ENCODE measurements at places on chromosomes 7 and 10.

DNA sequence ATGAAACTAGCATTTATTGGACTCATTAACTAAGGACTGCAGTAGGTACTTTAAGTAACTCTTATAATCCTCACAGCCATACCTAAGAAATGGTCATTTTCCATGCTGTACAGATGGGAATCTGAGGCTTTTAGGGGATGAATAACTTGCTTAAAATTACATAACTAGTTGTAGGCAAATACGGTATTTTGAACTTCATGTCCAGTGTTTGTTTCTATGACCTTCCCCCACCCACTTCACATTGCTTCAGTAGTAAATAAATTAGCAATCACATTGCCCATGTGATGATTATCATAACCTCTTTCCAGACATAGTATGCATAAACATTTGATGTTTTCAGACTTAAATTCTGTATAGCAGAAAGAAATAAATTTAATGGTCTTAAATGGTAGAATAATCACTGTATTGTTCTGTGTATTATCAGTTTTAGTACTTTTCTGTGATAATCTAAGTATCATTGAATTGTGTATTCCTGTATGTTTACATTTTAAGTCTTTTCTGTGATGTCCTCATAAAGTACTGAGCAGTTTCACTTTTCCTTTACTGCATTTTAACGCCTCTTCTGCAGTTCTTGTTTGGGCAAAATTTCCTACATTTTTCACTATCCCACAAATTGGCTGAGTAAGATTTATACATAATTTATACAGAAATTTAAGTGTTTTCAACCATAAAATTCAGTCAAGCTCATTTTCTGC, 48.3 kb downstream of the ANKIB1 start:
- no peak for DNase-seq

DNA sequence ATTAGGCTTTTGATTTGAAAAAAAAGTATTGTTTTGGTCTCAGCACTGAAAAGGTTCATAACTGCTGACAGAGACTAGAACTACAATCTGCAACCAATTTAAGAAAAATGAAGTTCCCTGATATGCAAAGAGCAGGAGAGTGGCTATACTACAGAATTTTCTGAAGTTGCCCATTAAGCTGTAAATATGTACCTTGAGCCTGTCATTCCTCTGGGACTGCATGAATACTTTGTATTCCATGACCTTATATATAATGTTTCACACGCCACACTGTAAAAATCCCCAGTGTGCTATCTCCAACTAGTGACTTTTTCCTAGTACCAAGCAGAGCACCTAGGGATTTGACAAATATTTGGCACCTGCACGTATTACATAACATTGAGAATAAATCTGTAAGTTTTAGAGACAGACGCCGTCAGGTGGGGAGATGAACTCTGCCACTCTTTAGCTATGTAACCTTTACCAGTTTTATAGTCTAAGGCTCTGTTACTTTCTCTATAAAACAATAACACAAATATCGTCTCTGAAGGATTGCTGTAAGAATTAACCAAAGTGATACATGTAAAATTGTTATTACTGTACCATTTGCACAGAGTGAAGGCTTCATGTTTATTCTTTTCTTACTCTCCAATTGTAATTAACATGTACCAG, 235.4 kb downstream of the MAGI2 start:
- no peak for DNase-seq

GRCh38 chr7:30524545-30524944, 19.9 kb upstream of the GGCT start:
- no peak for DNase-seq

- DNase-seq = no peak
These were observed 16.0 kb downstream of the FZD1 start for GRCh38 chr7:91280185-91280584.

- DNase-seq = no peak
These were observed 28.6 kb downstream of the SLC35B4 start for GRCh38 chr7:134287916-134288659.

DNA sequence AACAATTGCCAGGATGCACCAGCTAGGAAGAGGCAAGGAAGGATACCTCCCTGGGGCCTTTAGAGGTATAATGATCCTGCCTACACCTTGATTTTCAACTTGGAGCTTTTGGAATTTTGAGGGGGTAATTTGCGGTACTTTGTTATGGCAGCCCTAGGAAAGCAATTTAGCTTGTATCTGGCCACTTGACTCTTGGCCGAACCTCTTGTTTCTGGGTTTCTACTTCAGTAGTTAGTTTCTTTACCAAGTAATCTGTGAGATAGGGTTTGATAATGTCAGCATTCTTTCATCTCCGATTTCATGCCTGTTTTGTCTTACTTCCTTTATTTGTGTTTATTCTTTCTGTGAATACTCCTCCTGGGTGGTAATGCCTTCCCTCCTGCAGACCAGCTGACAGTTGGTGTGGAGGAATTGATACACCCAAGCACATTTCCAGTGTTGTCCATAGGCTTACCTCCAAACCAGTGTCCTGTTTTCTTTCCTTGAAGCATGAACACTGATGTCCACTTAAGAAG, 163.7 kb downstream of the SND1 start:
- no peak for DNase-seq

- no peak for DNase-seq
These were observed 153.5 kb downstream of the DIP2C start for GRCh38 chr10:535952-536351.

DNA sequence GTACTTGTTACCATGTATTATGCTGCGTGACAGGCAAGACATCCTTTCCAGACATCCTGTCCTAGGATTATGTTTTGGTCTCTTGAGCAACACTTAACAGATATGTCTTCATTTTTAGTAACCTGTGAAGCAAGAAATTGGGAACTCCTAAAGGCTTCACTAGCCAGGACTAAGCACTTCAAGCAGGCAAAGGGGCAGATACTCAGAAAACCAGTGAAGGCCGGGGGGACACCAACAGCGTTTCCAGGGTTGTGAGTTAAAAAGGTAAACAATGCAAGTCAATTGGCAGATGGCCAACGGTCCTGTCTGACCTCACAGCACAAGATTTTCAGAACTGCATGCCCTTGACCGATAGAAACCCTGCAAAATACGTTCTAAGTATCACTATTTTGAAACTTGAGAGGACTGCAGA, 77.6 kb upstream of the SFMBT2 start:
- no peak for DNase-seq

DNA sequence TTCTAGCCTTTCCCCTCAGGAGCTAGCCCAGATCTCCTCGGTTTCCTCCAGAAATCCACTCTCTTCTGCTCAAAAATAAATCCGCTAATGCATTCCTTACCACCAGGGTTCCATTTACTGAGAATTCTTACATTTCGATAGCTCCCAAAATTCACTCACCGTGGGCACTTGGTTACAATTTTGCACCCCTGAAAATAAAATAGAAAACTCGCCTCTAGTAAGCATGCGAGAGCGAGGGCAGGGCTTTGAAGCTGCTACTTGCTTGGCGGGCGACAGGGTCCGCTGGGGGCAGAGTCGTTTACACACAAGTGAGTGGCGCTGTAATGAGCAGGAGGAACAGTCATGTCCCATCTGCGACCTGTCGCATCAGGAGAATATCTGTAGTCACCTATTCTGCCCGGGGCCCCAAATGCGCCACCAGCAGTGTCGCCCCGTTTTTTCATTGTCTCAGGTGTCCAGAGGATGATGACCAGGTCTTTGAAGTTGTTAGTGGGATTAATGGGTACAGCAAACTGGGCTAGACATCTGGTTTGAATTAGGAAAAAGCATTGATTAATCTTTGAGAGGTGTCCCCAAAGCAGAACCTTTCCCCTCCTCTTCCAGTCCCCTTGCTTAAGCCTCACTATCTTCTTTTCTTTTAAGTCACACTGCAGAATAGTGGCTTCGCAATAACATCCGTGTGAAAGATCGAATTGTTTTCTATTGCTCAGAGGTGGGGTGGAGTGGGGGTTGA, 1.2 kb upstream of the MEOX2 start:
- no peak for DNase-seq

DNA sequence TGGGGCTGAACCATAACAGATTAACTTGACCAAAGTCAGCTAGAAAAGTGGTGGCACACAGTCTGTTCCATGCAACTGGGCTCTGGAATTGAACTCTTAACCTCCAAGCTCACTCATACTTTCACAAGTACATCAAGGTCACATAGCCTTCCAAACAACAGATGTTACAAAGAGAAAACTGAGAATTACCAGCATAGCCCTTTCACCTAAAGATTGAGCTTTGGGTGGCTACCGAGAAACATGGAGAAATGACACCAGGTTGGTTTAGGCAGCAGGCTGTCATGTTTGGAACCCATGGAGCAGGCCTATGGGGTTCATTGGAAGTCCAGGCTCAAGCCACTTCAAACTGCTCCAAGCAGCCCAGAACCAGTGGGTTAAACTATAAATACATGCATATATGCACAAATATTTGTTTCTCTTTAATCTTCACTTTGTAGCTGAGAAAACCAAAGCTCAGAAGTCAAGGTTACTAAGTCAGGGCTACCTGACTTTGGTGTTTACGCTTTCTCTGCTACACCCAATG, 59.1 kb downstream of the MALSU1 start:
- no peak for DNase-seq

- DNase-seq = no peak
These were observed 71.6 kb upstream of the C1GALT1 start for GRCh38 chr7:7110706-7111105.

- no peak for DNase-seq
These were observed 43.0 kb downstream of the TMEM130 start for GRCh38 chr7:98826811-98827231.

GRCh38 chr10:6119423-6119822, 30.6 kb downstream of the RBM17 start:
- no peak for DNase-seq

DNA sequence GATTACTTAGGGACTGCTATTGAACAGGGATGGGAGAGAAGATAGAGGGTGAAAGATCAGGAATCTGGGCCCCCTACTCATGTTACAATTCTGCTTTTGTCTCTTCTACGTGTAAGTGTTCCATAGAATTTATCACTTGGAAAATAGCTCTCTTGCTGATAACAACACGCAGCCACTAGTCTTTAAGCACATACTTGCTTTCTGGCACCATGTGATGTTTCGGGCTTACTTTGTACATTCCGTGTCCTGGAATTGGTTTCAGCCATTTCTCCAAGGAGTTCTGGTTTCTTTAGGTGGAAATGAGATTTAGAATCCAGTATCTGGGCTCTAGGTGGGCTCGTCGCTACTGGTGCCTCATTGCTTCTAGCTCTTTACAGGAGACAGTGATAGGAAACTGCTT, 59.7 kb downstream of the TFAM start:
- DNase-seq = no peak

GRCh38 chr10:126255313-126255712, 133.0 kb downstream of the ADAM12 start:
- DNase-seq = no peak

GRCh38 chr7:70285854-70286253, 687.6 kb downstream of the AUTS2 start:
- no peak for DNase-seq

DNA sequence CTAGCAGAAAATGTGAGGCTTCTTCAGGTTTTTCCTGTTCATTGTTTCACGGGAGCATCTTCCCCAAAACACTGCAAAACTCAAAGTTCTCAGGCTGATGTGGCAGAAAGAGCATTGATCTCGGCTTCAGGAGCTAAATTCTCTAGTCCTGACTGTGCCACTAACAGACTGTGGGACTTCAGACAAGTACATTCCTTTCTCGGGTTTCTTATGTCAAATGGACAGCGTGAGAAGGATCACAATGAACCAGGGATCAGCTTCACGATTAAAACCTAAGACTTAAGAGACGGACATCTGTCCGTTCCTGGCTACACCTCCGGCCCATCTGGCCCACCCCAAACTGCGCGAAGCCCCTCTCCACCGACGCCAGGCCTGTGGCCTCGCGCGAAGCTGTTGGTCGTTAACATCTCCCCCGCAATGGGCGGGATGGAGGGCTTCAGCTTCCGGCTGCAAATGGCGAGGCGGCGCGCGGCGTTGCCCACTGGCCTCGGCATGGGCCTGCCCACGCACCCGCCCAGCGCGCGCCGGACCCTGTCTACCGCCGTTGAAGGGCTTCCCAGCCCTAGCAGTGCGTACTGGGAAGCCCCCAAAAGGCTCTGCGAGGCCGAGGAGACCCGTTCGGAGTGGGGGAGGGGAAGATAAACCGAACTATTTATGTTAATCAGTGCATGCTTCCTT, 549 bp upstream of the DDX50 start:
- no peak for DNase-seq

GRCh38 chr10:1874533-1874932, 137.2 kb upstream of the ADARB2 start:
- no peak for DNase-seq

DNA sequence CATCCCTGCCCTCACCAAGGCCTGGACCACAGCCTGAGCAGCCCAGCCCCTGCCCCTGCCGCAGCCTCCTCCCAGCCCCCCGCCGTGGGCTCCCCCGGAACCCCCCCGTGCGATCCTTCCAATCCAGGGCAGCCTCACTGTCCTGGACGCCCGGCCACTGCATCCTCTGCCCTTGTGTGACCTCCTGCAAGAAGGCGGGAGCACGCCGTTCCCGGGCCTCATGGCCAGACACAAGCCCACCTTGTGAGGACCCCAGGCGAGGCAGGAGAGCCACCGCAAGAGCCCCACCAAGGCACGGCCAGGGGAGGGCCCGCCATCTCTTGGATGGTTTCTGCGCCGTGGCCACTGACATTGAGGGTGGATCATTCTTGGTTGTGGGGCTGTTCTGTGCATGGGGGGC, 7.8 kb upstream of the LFNG start:
- DNase-seq = no peak

GRCh38 chr7:156156734-156157408, 344.6 kb upstream of the SHH start:
- no peak for DNase-seq

DNA sequence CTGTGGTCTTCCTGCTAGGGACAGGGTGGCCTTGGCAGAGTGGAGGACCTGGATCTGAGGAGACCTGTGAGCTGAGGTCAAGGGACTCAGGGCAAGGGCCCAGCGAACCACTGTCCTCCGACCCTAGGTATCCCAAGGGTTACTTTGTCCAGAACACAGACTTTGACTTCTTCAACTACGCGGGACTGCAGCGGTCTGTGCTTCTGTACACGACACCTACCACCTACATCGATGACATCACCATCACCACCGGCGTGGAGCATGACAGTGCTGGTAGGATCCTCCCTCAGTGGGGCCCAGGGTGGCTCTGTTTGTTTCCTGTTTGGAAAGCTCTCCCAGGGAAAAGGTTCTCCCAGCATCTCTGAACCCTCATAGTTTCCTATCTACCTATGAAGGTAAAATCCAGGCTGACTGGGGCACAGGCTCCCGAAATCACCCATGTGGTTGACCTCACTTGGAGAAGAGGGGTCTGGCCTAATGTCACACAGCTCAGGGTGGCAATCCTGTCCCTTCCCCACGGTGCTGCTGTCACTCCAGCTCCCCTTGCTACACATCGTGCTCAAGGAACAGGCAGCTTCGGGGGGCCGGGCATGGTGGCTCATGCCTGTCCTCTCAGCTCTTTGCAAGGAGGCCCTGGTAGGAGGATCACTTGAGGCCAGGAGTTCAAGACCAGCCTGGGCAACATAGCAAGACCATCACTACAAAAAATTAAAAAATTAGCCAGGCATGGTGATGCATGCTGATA, 57.6 kb downstream of the ZNF727 start:
- DNase-seq = no peak
